ENCODE measurements at places on chromosomes 7 and 10.

DNA sequence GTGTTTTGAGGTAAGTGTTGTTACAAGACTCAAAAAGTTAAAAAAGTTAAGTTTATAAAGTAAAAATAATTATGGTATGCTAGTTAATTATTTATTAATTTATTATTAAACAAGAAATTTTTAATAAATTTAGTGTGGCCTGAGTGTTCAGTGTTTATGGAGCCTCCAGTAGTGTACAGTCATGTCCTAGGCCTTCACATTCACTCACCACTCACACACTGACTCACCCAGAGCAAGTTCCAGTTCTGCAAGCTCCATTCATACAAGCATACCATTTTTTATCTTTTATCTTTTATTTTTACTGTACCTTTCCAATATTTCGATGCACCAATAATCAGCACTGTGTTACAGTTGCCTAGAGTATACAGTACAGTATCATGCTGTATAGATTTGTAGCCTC lies 381.2 kb upstream of the MGMT start:
- DNase-seq = no peak

GRCh38 chr7:138980563-138981291 lies 462 bp downstream of the KIAA1549 start:
- no peak for DNase-seq

- DNase-seq = no peak
These were observed 37.5 kb upstream of the EGR2 start for GRCh38 chr10:62853710-62854109.

- no peak for DNase-seq
These were observed 239.7 kb upstream of the INHBA start for GRCh38 chr7:41942468-41943093.

- no peak for DNase-seq
These were observed 438.1 kb upstream of the NRP1 start for GRCh38 chr10:33772370-33773252.

DNA sequence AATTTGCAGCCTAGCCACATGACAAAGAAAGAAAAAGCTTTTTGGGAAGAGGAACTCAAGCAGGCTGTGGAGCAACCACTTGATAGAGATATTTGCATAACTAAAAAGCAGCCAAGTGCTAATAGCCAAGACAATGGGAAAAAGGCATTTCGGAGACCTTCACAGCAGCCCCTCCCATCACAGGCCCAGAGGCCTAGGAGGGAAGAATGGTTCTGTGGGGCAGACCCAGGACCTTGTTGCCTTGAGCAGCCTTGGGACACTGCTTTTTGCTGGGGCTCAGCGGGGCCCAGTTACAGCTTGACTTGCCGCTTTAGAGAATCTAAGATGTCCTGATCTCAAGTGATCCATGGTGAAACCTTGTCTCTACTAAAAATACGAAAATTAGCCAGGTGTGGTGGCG lies 38.5 kb downstream of the FAM149B1 start:
- no peak for DNase-seq

DNA sequence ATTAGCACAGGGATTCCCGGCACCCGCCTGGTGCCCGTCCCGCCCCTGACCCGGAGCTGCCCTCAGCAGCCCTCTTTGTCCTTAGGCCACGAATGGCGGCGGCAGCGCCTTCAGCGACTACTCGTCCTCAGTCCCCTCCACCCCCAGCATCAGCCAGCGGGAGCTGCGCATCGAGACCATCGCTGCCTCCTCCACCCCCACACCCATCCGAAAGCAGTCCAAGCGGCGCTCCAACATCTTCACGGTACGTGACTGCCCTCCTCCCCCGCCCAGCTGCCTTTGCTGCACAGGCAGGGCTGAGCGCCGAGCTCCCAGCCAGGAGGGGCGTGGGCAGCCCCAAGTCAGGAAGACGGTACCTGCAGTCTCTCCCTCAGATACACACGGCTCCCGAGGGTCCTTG lies 33.6 kb downstream of the AGAP3 start:
- no peak for DNase-seq

GRCh38 chr7:84085998-84086397 lies 108.6 kb downstream of the SEMA3A start:
- no peak for DNase-seq

DNA sequence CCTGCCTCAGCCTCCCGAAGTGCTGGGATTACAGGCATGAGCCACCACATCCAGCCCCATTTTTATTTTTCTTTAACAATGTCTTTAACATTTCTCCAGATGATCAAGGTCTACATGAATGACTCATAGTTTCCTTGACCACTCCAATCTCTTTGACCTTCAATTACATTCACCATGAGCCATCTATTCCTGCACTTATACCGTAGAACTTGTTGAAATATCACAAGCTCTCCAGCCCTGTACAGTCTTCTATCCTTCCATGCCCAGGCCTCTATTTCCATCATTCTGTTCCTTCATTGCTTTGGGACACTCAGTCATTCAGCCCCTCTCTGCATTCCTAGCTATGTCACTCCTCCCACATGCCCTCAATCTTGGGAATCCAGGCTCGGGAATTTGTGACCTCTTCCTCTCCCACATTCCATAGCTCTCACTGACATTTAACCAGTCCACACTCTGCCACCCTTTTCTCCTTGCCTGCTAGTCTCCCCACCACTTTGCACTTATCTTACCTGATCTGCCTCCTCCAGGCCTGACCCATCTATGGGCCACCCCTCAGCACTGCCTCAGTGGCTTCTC lies 151.8 kb upstream of the STK17A start:
- no peak for DNase-seq

DNA sequence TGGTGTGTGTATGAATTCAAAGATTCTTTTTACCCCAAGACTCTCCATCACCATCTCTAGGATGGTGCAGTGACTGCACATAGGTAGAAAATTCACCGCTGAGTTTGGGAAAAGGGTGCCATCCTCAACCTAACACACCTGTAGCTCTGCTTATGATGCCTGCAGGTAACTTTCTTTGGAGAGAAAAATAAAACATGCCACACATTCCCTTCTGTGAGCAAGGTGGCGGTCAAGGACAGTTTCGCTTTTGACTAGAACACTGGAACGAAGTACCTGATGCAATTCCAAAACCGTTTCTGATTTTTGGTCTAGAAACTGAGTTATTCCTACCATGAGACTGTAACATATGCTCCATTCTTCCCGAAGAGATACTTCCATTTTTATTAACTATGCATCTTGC lies 205.6 kb downstream of the FGFR2 start:
- DNase-seq = no peak

- DNase-seq = no peak
These were observed 252.8 kb downstream of the TRIL start for GRCh38 chr7:28705350-28705749.

- DNase-seq = no peak
These were observed 355.1 kb downstream of the GALNT17 start for GRCh38 chr7:71486856-71487628.

- DNase-seq = no peak
These were observed 22.5 kb upstream of the ANTXRL start for GRCh38 chr10:46264336-46264735.

GRCh38 chr7:101172005-101172853 lies 6.9 kb upstream of the VGF start:
- DNase-seq = no peak
